Lower leg skin (tissue), 4 donors: ENCODE measurements at places on chromosomes 3 and 15. TPM values are rescaled to one million over a fixed set of nuclear protein-coding genes. Genes with fewer than 3 reads are reported as not detected.
A peak's percentile ranks its signal among the peaks of the same experiment; 100 is the strongest.

GRCh38 chr3:169822983-169823382 lies 10.3 kb upstream of the LRRC34 start:
- DNase-seq: no peak

GRCh38 chr15:61037031-61037430 lies 192.1 kb downstream of the RORA start:
- no peak for DNase-seq

GRCh38 chr15:79798311-79798710 lies 98.5 kb downstream of the MTHFS start:
- no peak for DNase-seq

DNA sequence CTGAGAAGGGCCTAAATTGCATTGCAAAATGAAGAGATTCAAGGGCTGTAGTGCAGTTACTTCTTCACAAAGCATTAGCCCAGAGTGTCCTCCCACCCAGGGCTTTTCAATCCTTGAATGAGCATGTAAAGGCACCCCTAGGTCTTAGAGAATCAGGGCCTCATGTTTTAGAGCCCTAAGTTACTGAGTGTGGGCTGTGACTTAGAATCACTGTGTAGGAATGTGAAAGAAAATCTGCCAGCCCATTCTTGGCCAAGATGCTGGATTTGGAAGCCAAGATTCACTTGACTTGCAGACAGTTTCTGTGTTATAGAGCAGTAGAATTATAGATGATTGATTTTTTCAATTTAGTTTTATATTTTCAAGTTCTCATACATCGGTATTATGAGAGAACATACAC lies 153.2 kb downstream of the MYRIP start:
- DNase-seq: no peak

GRCh38 chr3:47443611-47443995 lies 32.1 kb downstream of the SCAP start:
- no peak for DNase-seq

DNA sequence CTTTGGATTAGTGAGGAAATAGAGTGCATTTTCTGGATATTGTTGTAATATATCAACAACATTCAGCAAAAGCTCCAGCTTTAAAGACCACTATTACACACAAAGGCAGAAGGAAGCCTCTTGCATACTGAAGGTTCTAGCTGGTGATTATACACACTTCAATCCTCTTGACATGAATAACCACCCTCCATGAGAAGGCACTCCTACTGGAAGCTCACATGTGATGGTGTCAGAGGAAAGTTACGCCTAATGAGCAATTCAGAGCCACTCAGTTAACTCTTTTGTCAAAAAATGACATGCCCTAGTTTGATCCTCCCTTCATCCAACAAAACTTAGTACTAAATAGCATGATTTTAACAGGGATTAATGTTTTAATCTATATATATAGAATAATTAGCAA lies 124.6 kb upstream of the LYSMD4 start:
- no peak for DNase-seq

GRCh38 chr15:72861354-72861910 lies 77.9 kb upstream of the ADPGK start:
- no peak for DNase-seq

GRCh38 chr3:12884790-12885582 lies 43.6 kb upstream of the RPL32 start:
- no peak for DNase-seq

DNA sequence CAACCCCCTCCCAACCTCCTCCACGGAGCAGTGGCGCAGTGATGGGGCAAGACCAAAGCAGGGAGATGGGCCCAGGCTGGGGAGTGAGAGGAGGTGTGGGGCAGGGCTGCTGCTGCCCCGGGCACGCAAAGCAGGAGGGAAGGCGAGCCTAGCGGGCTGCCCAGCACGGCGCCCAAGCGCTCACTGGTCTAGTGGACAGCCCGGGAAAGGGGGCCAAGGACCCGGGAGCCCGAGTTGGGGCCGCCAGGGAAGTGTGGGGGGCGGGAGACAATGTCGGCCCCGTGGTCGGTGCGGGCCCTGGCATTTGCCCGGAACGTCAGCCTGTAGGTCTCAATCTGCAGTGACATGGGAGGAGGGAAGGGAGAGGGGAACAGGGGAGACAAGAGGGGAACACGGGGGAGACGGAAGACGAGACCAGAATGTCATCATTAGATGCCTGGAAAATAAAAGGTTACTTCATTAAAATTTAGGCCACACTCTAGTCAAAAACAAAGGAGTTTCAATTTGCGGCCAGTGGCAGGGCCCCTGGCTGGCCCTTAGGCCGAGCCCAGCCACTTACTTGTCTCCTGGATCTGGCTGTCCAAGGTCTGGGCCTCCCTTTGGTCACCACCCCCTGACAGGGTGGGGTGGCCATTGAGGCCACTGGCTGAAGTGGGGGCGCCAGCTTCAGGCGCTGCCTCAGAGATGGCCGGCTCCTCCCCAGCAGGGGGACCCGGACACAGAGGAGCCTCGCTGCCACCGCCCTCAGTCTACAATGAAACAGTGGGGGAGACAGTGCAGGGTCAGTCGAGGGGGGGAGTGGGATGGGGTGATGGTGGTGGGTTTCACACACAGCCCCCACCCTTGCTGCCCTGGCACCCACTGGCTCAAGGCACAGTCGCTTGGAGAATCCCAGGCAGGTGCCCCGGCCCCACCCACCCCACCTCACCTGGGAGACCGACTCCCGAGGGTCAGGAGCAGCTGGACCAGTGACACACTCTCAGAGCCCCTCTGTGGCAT lies 50.0 kb downstream of the DHX30 start:
- no peak for DNase-seq

- no peak for DNase-seq
Measured at GRCh38 chr15:90401495-90401894, 13.5 kb downstream of the IQGAP1 start.

DNA sequence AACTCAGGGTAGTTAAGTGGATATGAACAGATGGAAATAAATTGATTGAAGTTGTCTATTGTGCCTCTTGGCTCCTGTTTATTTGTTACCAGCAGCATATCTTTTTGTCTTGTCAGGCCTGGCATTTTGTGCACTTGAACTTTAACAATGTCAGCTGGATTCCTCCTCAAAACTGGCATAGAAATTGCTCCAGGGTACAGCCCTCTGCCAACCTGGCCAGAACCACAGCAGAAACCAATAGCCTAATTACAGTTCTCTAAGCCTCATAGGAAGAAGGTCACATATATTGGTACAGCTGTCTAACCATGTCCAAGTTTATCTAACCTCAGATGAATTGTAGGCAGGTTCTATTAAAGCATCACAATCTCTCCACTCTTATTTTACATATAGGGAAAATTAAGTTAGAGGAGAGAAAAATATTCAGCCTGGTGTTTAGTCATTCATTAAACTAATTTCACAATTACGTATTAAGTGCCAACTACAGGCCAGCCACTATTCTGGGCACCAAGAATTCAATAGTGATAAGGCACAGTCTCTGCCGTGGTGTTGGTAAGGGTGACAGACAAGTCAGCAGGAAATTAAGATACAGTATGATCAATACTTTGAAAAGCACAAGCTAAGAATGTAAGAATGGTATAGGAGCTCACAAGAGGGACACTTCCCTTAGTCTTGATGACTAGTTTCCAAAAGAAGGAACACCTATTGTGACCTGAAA lies 452.9 kb upstream of the NECTIN3 start:
- no peak for DNase-seq

- no peak for DNase-seq
Measured at GRCh38 chr15:58495891-58496408, 64.2 kb downstream of the LIPC start.

GRCh38 chr3:150736903-150737832 lies 25.8 kb downstream of the SIAH2 start:
- DNase-seq: peak; percentile 39

GRCh38 chr3:9914559-9915253 lies 2.2 kb upstream of the IL17RC start:
- no peak for DNase-seq

DNA sequence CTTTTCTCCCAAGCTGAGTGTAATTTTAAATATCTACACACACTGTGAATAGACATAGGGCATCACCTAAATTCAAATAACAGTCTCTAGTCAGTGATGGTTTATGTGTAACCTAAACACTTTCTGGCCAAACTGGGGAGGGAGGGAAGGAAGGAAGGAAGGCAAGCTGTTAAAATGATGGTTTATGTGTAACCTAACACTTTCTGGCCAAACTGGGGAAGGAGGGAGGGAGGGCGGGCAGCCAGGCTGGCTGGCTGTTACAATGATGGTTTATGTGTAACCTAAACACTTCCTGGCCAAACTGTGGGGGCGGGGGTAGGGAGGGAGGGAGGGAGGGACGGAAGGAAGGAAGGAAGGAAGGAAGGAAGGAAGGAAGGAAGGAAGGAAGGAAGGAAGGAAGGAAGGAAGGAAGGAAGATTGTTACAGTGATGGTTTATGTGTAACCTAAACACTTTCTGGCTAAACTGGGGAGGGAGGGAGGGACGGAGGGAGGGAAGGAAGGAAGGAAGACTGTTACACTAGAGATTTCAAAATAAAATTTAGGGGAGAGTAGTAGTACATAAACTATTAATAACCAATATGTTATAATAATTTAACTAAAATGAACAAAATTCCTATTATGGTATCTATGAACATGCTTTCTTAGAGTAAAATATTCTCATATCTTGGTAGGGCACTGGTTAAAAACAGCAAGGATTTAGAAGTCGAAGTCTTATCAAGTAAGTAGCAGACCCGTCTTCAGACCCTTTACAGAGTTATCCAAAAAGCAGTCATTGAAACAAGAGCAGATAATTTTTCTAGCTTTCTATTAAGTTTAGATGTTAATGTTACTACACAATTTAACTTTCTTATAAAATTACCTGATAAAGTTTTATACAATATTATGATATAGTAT lies 148.1 kb downstream of the LMLN start:
- DNase-seq: no peak

GRCh38 chr3:140712301-140712700 lies 34.4 kb downstream of the TRIM42 start:
- DNase-seq: no peak

DNA sequence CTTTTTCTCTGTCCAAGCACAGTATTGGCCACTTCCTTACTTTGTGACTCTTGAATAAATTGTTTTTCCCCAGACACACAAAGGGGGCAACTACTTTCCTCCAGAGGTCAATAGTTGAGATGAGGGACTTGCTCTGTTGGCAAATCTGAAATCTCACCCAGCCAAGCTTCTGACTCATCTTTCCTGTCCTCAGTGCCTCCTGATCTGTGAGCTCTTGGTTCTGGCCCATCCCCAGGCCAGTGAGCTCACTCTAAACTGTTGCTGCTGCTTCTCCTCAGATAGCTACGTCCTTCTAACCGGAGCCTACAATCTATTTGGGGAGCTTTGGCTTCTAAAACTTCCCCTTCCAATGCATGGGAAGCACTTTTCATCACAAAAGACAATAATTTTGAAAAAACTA lies 50.0 kb upstream of the NMD3 start:
- peak; percentile 88 for DNase-seq

GRCh38 chr3:12662593-12663400 lies 1.1 kb downstream of the RAF1 start:
- DNase-seq: no peak

GRCh38 chr15:42119446-42119760 lies 25.0 kb upstream of the PLA2G4D start:
- DNase-seq: no peak

Gene USF3
- total RNA-seq: 24.2 TPM

Gene CFAP44
- total RNA-seq: 2.2 TPM

Gene MINAR1
- 0.36 TPM for total RNA-seq

Gene RLBP1
- not detected for total RNA-seq

Gene SLC51A
- total RNA-seq: not detected

Gene CTXN2
- total RNA-seq: not detected

Gene HCN4
- 0.05 TPM for total RNA-seq

Gene PRICKLE2
- total RNA-seq: 10.2 TPM

Gene HYAL3
- 2.5 TPM for total RNA-seq

Gene PXYLP1
- total RNA-seq: 10.8 TPM

Gene GXYLT2
- 0.72 TPM for total RNA-seq

Gene FAM107A
- total RNA-seq: 52.5 TPM
